Erythroblast (primary cell): ENCODE measurements at places on chromosomes 12 and 14.

DNA sequence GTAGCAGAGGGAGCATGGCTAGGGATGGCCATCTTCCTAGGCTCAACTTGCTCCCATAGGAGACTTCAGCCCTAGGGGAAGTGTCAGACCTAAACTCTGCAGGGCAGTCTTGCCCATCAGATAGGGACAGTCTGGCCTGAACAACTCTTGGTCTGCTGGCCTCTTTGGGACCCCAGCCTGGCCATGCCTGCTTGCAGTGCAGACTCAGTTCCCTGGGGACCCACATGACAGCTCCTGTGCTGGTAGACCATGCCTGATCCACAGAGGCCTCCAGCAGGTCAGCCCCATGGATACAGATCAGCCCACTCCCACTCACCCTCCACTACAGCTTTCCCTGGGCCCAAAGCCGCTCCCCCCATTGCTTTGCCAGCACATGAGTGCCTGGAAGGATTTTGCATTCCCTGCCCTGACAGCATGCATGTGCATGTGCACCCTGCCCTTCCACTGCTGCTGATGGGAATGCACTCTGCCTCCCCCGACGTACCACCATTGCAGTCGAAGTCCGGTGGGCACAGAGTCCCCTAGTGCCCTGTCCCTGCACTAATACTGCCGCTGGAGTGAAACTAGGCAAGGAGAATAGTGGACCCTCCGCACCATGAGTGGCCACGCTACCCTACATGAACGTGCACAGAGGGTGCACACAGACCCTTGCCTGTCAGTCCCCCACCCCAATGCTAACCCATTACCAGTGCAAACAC, 841.4 kb downstream of the FSCB start:
- no peak for DNase-seq

GRCh38 chr14:77612011-77612620, 4.3 kb downstream of the SPTLC2 start:
- DNase-seq, result no peak

DNA sequence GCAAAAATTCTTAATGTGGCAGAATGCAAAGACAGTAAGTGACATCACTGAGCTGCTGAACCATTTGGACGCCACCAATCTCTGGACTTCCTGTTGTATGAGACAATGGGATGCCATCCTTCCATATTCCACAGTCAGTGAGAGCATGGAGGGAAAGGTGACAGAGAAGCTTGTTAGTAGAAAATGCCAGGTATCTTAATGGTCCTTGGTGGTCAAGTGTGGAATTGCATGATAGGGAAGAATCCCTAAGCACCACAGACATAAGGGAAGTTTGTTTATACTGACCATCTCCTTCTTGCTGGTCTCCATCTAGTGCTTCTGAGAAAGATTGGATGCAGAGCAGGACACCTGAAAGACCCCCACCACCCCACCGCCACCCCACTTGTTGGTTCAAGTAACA, 1410.0 kb upstream of the TMEM132C start:
- no peak for DNase-seq

GRCh38 chr12:42996869-42997431, 407.4 kb upstream of the PRICKLE1 start:
- DNase-seq, result no peak

DNA sequence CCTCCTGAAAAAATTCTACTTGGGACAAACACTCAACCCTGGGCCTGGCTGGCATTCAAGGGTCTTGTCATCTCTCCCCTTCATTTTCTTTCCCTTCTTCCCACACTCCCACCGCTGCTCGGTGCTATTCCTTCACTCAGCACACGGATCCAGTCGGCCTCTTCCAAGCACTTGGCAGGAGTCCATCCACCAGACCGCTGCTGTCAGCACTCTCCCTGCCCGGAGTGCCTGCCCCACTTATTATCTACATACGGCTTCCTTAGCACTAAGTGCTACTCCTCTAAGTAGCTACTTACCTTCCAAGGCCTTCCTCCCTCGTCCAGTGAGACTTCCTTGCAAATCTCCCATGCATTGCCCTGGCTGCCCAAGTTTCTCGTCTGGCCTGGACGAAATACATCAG, 29.8 kb downstream of the CALM1 start:
- DNase-seq, result no peak

DNA sequence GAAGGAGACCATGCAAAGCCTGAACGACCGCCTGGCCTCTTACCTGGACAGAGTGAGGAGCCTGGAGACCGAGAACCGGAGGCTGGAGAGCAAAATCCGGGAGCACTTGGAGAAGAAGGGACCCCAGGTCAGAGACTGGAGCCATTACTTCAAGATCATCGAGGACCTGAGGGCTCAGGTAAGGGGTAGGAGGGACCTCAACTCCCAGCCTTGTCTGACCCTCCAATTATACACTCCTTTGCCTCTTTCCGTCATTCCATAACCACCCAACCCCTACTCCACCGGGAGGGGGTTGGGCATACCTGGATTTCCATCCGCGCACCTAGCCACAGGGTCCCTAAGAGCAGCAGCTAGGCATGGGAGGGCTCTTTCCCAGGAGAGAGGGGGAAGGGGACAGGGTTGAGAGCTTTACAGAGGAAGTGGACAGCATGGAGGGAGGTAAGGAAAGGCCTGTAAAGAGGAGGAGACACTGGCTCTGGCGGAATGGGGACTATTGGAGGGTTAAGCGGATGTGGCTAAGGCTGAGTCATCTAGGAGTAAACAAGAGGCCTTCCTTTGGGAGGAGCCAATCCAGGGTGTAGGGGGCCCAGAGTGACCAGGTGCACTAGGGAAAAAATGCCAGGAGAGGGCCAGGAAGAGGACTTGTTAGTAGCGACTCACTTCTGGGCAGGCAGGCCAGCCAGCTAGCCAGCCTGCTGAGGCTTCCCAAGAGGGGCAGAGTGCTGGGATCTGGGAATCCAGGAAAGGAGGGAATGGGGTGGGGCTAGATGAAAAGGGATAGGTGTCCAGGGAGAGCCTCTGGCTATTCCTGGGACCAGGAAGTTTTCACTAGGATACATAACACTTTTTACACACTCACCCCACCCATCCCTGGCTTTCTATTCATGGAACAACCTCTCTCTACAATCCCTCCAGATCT, 754 bp downstream of the KRT18 start:
- DNase-seq, result no peak

DNA sequence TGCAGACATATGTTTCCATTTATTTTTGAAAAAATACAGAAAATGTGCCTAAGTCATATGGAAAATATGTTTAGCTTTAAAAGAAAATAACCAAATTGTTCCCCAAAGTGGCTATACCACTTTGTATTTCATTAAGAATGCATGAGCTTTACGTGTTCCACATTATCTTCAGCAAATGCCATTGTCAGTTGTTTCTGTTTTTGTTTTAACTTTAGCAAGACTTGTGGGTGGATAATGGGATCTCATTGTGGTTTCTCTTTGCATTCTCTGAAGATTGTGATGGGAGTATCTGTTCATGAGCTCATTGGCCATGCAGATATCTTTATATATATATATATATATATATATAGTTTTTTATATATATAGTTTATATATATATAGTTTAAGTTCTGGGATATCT, 181.5 kb downstream of the CCER1 start:
- DNase-seq, result no peak

DNA sequence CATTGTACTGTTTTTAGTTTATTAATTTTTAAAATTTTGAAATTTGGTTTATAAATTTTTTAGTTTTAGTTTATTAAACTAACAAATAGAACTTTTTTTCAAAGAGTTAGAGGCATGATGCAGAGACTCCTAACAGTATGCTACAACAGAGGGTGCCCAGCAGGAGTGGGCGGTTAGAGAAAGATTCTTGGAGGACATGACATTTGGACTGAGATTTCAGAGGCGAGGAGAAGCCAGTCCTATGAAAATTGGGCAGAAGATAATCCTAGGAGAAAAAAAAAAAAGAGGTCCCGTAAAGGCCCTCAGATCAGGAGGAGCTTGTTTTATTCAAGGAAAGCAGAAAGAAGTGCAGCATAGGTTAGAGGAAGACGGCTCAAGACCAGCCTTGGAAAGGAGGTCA, 21.7 kb downstream of the KCNK10 start:
- DNase-seq, result no peak

GRCh38 chr12:18752280-18752920, 14.5 kb downstream of the CAPZA3 start:
- DNase-seq, result no peak

- no peak for DNase-seq
Observed at GRCh38 chr12:84644908-84645307, 267.7 kb downstream of the SLC6A15 start.

DNA sequence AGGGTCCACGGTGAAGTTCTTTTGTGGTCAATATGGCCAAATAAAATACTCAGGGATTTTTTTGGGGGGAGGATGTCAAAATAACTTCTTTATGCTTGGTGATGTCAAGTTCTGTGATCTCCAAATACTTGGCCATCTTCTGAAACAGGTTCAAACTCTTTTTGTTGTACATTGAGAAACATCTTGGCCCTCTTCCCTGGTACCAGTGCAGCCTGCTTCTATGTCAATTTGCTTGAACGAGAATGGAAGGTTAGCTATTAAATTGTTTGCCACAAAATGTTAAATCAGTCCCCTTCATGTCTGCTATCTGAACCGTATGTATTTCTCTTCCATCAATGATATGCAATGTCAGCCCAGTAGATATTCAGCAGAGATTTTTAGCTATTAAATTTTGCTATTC, 6.1 kb upstream of the CRADD start:
- no peak for DNase-seq

GRCh38 chr12:16323010-16323409, 24.4 kb upstream of the MGST1 start:
- DNase-seq, result no peak

GRCh38 chr14:64654246-64654900, 49.9 kb upstream of the PLEKHG3 start:
- no peak for DNase-seq
